ENCODE measurements at places on chromosomes 2 and 18. TPM values are rescaled to one million over a fixed set of nuclear protein-coding genes. Genes with fewer than 3 reads are reported as not detected.

- H3K4me3 ChIP-seq, result peak overlapping the region; percentile 23
- DNase-seq, result no peak
- no peaks in the 10 kb centered on the region for H3K36me3 ChIP-seq
- H3K4me1 ChIP-seq, result peaks cover 17% of the 10 kb centered on the region
- H3K27me3 ChIP-seq, result no peaks in the 10 kb centered on the region
- H3K27ac ChIP-seq, result peak overlapping the region; percentile 99
These were observed 1.3 kb downstream of the DUSP28 start for GRCh38 chr2:240561325-240561971.

DNA sequence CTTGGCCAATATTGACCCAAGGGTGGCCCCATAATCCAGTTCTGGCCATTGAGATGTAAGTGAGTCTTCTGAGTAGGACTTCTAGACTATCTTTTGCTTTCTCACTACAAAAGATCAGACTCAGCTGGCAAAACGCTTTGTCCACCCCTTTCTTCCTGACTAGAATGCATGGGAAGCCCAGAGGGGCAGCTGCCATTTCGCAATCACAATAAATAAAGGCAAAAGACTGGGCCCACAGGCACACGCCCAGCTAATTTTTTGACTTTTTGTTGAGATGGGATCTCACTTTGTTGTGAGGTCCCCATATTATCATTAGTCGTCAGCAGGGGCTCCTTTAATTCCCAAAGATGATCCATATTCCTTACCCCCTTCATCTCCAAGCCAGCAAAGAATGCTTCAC is 41.1 kb upstream of the SGPP2 start:
- no peaks in the 10 kb centered on the region for H3K36me3 ChIP-seq
- DNase-seq, result no peak
- H3K4me3 ChIP-seq, result no peak overlapping the region
- no peaks in the 10 kb centered on the region for H3K4me1 ChIP-seq
- H3K27me3 ChIP-seq, result no peaks in the 10 kb centered on the region

DNA sequence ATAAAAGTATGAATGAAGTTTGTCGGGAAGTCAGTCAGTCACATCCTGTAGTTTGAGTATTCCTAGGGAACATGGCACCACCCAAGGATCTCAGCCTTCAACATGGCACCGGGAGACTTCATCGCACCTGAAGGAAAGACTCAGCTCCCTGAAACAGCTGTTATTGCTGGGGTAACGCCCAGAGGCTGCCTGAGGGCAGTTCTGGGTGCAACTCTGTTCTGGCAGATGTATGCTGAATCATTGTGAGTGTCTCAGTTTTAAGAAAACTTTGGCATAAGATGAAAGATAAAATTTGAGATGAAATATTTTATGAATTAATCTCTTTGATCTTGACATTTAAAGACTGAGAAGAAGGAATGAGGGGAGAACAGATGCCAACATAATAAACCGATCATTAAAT is 49.9 kb upstream of the SERPINB2 start:
- H3K4me1 ChIP-seq, result no peaks in the 10 kb centered on the region
- H3K27ac ChIP-seq, result no peak overlapping the region
- H3K27me3 ChIP-seq, result no peaks in the 10 kb centered on the region
- no peaks in the 10 kb centered on the region for H3K36me3 ChIP-seq

- no peak overlapping the region for H3K27ac ChIP-seq
- H3K36me3 ChIP-seq, result no peaks in the 10 kb centered on the region
- H3K4me3 ChIP-seq, result no peak overlapping the region
- DNase-seq, result no peak
These were observed 40.9 kb downstream of the UGP2 start for GRCh38 chr2:63882395-63883105.

DNA sequence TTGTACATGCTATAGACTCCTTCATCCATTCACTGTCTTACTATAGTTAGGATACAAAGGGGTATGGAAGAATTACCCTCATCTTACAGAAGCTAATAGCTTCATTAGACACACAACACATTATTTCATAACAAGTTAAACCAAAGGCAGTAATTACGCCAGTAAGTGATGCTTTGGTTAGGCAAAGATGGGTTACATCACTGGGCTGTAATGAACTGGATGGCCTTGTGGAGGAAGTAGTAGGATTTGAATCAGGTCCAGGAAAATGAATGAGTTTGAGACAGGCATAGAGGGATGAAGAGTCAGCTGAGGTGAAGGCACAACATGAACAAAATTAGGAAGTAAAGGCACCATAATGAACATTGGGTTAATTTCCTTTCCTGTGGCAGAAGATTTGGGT is 80.1 kb downstream of the SOCS6 start:
- no peaks in the 10 kb centered on the region for H3K36me3 ChIP-seq
- no peaks in the 10 kb centered on the region for H3K27me3 ChIP-seq
- DNase-seq, result no peak
- no peak overlapping the region for H3K27ac ChIP-seq

MREG gene
- 1.3 TPM for total RNA-seq

DYNC2LI1 gene
- total RNA-seq, result 9.6 TPM

STARD6 gene
- not detected for total RNA-seq

EVA1A gene
- total RNA-seq, result 29.4 TPM
